ENCODE measurements at places on chromosomes 2 and 18.

GRCh38 chr2:241381872-241382271, 25.8 kb downstream of the FARP2 start:
- DNase-seq, result no peak
- no peak overlapping the region for H3K27ac ChIP-seq
- H3K4me3 ChIP-seq, result no peak overlapping the region
- H3K27me3 ChIP-seq, result no peaks in the 10 kb centered on the region
- no peaks in the 10 kb centered on the region for H3K4me1 ChIP-seq
- H3K36me3 ChIP-seq, result peaks cover 22% of the 10 kb centered on the region

GRCh38 chr2:232543491-232543890, 4.0 kb downstream of the CHRNG start:
- DNase-seq, result no peak
- H3K36me3 ChIP-seq, result peaks cover 31% of the 10 kb centered on the region
- H3K4me3 ChIP-seq, result no peak overlapping the region
- peaks cover 4% of the 10 kb centered on the region for H3K4me1 ChIP-seq
- H3K27me3 ChIP-seq, result peaks cover 23% of the 10 kb centered on the region
- H3K27ac ChIP-seq, result no peak overlapping the region

DNA sequence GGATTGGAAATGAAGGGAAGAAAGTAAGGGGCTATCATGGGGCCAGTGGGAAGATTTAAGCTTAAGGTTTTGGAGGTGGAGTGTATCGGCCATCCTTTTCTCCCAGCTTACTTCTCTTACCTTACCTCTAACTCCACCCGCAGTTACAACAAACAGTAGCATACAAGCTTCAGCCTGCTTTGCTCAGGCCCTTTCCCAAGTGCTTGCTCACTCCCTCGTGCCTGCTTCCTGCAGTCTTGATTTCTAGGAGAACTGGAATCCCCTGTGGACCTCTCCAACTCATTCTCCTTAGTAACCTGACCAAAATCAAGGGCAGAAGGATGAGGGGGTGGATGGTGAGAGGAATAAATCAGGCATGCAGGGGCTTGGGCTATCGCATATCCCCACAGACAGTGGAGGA, 5.8 kb upstream of the LYG2 start:
- no peak overlapping the region for H3K4me3 ChIP-seq
- DNase-seq, result no peak
- no peaks in the 10 kb centered on the region for H3K27me3 ChIP-seq
- H3K4me1 ChIP-seq, result peaks cover 3% of the 10 kb centered on the region
- no peak overlapping the region for H3K27ac ChIP-seq

- DNase-seq, result no peak
- no peaks in the 10 kb centered on the region for H3K4me1 ChIP-seq
Measured at GRCh38 chr2:5433855-5434254, 258.3 kb upstream of the SOX11 start.

DNA sequence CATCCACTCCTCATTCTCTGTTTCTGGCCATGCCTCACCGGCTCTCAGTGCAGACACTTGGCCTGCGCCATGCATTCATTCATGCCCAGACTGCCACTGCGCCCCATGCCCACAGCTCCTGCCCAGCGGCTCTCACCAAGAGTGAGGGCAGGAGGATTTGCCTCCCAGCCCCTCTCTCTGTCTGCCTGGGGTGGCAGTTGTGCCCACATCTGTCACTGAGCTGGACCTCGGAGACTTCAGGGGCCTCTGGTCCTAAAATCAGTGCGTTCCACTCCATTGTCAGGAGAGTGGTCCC, 75.1 kb downstream of the CIB4 start:
- H3K27ac ChIP-seq, result no peak overlapping the region
- H3K36me3 ChIP-seq, result no peaks in the 10 kb centered on the region
- DNase-seq, result no peak
- H3K4me1 ChIP-seq, result peaks cover 14% of the 10 kb centered on the region
- H3K4me3 ChIP-seq, result no peak overlapping the region

GRCh38 chr2:196149948-196150347, 21.4 kb downstream of the STK17B start:
- no peak for DNase-seq
- no peak overlapping the region for H3K27ac ChIP-seq

- no peaks in the 10 kb centered on the region for H3K27me3 ChIP-seq
- H3K27ac ChIP-seq, result no peak overlapping the region
- no peaks in the 10 kb centered on the region for H3K4me1 ChIP-seq
- H3K4me3 ChIP-seq, result no peak overlapping the region
Measured at GRCh38 chr2:230691005-230691647, 21.5 kb upstream of the CAB39 start.

- H3K36me3 ChIP-seq, result no peaks in the 10 kb centered on the region
- H3K4me1 ChIP-seq, result no peaks in the 10 kb centered on the region
- H3K27me3 ChIP-seq, result no peaks in the 10 kb centered on the region
- H3K27ac ChIP-seq, result peak overlapping the region; percentile 100
- no peak for DNase-seq
Measured at GRCh38 chr2:156340804-156341451, 8.4 kb upstream of the NR4A2 start.

DNA sequence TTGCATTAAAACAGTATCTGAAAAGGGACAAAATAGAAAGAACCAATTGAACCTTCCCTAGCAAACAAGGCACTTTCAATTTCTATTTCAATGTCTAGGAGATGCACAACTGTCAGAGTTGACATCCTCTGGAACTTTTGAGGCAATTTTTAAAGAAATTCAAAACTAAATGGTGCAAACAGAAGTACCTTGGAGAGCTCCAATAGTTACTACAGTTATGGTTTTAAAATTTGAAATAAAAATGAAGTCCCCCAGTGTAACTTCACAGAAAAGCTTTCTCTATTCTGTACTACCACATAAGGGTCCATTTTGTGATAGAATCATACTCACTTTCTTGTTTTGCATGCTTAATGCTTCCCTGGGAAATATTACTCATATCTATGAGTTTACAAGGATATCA, 162.1 kb downstream of the KCNH7 start:
- DNase-seq, result no peak
- H3K27ac ChIP-seq, result no peak overlapping the region
- no peaks in the 10 kb centered on the region for H3K36me3 ChIP-seq

GRCh38 chr2:10526281-10527000, 78.3 kb upstream of the ODC1 start:
- no peak overlapping the region for H3K27ac ChIP-seq
- no peaks in the 10 kb centered on the region for H3K27me3 ChIP-seq
- no peak for DNase-seq
- H3K4me3 ChIP-seq, result no peak overlapping the region

- DNase-seq, result no peak
- no peaks in the 10 kb centered on the region for H3K27me3 ChIP-seq
- no peak overlapping the region for H3K27ac ChIP-seq
- H3K4me1 ChIP-seq, result peaks cover 21% of the 10 kb centered on the region
Measured at GRCh38 chr18:32081881-32082280, 9.8 kb upstream of the RNF138 start.

GRCh38 chr2:35410431-35411061, 945.0 kb upstream of the CRIM1 start:
- no peak overlapping the region for H3K27ac ChIP-seq
- no peaks in the 10 kb centered on the region for H3K27me3 ChIP-seq

DNA sequence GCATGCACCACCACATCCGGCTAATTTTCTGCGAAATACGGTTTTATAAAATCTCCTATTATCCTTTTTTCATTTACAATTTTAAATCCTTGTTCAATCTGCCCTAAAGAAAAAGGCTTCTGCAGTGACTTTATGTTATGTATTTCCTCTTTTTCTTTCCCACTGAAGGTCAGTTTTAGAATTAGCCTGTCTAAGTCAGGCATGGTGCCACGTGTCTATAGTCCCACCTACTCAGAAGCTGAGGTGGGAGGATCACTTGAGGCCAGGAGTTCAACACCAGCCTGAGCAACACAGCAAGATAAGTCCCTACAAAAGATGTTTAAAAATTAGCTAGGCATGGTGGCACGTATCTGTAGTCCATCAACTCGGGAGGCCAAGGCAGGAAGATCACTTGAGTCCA, 39.8 kb upstream of the TNFRSF11A start:
- no peaks in the 10 kb centered on the region for H3K4me1 ChIP-seq
- DNase-seq, result no peak
- H3K36me3 ChIP-seq, result no peaks in the 10 kb centered on the region

DNA sequence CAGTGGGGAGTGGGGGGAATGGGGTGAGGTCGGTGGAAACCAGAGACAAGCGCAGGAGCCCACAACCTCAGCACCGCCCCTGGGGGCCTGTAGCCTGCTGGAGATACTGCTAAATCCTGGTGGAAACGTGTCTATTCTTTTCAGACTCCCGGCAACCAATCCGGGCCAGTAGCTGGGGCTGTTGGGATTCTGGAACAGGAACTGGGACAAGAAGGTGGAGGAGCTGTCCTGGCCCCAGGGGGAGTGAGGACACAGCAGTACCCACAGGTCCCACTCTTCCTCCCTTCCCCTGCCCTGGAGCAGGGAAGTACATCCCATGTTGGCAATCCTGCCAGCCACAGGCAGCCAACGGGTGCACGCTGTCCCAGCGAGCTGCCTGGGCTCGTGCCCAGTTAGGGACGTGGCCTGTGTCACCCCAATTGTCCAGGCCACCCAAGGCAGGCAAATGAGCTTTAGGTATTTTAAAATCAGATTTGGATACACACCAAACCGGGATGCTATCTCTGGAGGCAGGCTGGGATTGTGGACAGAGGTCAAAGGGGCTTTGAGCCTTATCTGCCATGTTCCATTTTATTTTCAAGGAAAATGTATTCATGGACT, 51.8 kb downstream of the HS1BP3 start:
- H3K4me1 ChIP-seq, result peaks cover 22% of the 10 kb centered on the region
- no peaks in the 10 kb centered on the region for H3K36me3 ChIP-seq
- no peak for DNase-seq
- H3K27me3 ChIP-seq, result no peaks in the 10 kb centered on the region

DNA sequence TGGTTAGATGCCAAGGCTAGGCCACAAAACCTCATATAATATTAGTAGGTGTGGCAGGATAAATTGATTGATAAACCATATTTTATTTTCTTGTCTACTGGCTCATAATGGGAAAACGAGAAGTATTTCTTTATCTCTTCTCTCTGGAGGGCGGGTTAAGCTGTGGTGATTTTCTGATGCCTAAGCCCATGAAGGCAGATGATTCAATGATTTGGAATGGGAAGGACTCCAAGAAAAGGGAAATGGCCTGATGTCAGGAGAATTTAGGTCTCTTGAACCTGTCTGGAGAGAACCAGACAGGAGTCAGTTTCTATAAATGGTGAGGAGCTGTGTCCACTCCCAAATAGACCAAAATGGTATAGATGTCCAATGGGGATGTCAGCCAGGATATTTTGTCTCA, 18.7 kb upstream of the MAP4K3 start:
- no peaks in the 10 kb centered on the region for H3K4me1 ChIP-seq
- H3K36me3 ChIP-seq, result peaks cover 24% of the 10 kb centered on the region
- H3K4me3 ChIP-seq, result no peak overlapping the region

Measured in esophagus squamous epithelium (tissue), 5 donors.